ENCODE measurements at places on chromosomes 4 and X.
A peak's percentile ranks its signal among the peaks of the same experiment; 100 is the strongest.

DNA sequence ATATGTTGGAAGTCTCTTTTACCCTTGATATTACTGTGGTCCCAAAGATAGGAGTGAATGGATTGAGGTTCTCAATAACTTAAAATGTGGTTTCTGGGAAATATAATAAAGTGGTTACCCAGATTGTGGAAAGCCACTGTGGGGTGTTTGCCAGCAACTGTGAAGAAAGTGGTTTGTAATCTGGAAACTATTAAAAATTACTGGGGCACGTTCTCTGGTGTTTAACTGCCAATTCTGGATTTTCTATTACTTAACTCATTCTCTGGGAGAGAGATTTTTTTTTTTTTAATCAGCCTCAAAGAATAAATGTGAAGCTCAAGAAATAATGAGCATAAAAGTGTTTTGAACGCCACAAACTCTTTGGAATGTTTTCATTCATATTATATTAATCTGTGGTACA lies 4.9 kb upstream of the CXCL6 start:
- DNase-seq: no peak

DNA sequence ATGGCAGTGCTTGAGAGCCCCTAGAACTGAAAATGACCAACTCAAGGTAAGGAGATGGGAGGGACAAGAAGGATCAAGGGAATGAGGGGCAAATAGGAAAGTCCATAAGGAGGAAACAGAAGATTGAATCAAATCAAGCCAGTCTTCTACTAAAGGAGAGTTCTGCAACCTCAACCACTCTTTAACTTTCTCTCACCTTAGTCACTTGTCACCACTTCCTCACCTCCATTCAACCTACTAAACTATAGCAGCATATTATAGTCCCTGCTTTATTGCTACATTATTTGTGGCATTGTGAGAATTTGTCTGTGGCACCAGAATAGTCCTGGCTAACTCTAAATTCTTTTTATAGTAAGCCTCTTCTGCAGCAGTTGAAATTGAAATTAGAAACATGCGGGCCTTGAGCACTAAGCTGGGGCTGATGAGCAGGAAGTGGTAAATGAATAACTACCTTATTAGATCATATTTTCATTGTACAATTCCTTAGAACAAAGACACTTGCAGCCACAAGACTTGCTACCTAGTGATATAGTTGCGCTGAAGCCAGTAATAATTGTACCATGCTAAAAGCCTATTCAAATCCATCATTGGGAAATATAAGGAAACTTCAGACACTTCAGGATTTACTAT lies 336.9 kb downstream of the ZNF674 start:
- DNase-seq: peak; percentile 29

GRCh38 chr4:126935801-126936200 lies 697.0 kb upstream of the INTU start:
- no peak for DNase-seq

DNA sequence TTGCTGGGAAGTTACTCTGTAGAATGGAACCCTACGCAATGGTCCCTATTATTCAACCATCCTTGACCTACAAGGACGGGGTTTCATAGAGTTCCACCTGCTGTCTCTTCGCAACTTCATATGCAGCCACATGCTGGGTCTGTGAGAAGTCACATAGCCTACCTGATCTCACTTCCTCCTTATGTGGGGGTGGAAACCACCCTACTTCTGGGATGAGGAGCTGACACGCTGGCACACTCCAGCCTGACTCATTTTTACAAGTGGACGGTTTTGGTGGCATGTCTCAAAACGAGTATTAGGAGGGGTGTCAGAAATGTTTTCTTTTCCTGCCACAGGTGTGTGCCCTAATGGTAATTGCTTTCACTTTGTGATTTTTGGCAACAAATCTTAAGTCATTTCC lies 36.8 kb upstream of the ARSD start:
- no peak for DNase-seq

- no peak for DNase-seq
These were observed 91.6 kb upstream of the PLAC1 start for GRCh38 chrX:134749706-134750445.

GRCh38 chr4:183959319-183960045 lies 54.4 kb downstream of the STOX2 start:
- DNase-seq: no peak

DNA sequence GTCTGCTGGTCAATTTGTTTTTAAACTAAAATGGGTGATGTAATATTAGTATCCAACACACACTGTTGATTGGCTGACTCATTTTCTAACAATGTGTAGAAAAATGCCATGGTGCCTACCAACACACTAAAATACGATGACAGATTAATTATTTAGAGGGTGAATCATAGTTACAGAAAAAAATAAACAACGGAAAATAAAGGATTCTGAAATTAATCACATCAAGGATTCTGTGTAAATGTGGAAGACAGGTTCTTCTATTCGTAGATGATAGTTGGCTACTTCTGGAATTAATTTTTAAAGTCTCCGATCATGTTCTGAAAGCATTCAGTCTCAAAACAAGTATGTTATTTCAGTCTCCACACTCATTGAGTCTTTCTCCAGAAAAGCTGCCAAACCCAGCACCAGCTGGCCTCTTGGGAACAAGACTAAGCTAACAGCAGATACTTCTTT lies 8.2 kb upstream of the IQCM start:
- peak; percentile 74 for DNase-seq

Data from choroid plexus epithelial cell (primary cell).